Activated naive CD4-positive, alpha-beta T cell treated with anti-CD3 and anti-CD28 coated beads for 36 hours (primary cell): ENCODE measurements at places on chromosomes 7 and 10.
A peak's percentile ranks its signal among the peaks of the same experiment; 100 is the strongest.

- DNase-seq: no peak
Measured at GRCh38 chr7:101116898-101117297, 10.0 kb upstream of the SERPINE1 start.

- DNase-seq: no peak
Measured at GRCh38 chr7:84258628-84259027, 64.0 kb upstream of the SEMA3A start.

DNA sequence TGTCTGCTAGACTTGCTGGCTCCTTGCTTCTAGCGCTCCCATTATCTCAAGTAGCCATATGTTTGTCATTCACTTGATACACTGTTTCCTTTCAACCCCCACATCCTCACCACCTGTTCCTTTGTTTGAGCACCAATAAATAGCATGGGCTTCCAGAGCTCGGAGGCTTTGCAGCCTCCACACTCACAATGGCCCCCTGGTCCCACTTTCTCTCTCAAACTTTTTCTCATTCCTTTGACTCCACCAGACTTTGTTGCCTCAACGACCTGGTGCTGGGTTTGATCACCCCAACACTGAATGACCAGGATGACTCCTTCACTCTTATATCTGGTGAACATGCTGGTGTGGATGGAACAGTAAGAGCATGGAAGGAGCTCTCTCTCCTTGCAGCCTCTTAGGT lies 114.5 kb upstream of the TRIM24 start:
- DNase-seq: no peak

- no peak for DNase-seq
Measured at GRCh38 chr10:48527756-48528155, 77.1 kb downstream of the ARHGAP22 start.

- DNase-seq: peak; percentile 14
Measured at GRCh38 chr10:35781643-35782035, 139.5 kb upstream of the FZD8 start.

- DNase-seq: peak; percentile 71
Measured at GRCh38 chr7:155796381-155797261, 15.6 kb downstream of the SHH start.

DNA sequence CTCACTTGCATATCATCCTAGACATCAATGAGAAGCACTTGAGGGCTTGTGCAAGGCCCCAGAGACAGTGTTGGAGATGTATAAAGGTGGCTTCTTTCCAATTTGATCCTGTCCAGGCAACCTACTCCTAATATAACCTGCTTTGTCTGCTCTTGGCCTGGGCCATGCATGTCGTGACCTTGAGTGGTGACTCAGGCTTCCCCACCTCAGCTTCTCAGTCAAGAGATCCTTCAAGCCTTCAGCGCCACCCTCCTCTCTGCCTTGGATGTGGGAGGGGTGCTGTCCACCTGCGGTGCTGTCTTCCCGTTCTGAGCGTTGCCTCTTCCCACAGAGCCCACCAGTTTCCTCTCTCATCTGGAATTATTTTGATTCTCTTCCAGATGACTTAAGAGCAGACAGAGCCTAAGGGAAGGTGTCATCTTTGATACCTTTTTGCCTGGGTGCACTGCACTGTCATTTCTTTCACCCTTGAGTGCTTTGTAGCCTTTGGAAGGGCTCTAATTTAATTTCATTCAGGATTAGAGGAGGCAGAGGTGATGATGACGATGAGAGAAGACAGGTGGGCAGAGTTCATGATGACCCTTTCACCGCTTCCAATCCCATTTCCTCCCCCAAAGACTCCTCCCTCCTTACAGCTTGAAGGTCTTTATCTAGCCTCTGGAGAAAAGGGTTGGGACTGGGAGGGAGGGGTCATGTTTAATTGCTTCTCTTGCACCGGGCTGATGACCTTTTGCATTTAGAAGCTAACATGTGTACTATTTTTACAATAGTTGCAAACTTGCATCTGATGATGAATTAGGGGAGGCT lies 6.9 kb downstream of the LSMEM1 start:
- no peak for DNase-seq

DNA sequence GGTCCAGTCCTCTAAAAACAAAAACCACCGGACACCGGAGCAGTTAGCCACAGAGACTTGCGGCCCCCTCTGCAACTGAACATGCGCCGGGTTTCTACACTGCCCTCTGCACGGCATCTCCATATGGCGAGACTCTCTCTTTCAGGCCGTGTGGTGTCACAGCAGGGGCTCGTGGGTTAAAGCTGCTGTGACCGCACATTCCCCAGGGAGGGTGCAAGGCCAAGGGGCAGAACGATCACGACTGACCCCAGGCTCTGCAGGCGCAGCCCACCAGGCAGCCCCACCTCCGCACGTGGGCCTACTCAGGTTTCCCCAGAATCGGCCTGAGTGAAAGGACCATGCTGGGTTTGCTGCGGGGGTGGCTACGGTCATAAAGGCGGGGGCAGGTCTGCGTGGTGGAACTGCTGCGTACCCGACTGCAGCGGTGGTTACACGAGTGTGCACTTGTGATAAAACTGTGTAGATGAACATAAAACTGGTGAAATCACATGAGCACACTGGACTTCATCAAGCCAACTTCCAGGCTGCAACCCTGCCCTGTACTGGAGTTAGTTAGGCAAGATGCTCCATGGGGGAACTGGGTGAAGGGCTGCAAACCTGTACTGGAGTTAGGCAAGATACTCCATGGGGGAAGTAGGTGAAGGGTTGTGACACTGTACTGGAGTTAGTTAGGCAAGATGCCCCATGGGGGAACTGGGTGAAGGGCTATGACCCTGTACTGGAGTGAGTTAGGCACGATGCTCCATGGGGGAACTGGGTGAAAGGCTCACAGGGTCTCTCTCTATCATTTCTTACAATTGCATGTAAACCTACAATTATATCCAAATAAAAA lies 81.4 kb upstream of the PPP2R2D start:
- no peak for DNase-seq

DNA sequence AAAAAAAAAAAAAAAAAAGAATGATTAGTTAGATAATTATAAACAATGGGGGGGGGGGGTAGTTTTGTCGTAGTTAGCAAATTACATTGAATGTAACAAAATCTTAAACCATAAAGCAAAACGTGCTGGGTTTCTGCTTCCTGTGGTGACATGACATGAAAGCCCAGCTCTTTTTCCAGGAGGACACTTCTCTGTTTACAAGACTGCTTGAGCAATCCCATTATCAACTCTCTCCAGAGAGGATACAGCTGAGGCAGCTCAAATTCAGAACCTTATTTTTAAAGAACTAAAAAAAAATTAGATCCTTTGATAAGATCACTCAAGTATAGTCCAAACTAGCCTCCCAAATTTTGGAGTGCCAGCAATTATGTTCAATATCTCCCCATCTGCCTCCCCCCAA lies 58.6 kb downstream of the ADRB1 start:
- DNase-seq: no peak

- DNase-seq: no peak
Measured at GRCh38 chr7:17489961-17490360, 191.5 kb downstream of the AHR start.

GRCh38 chr10:113313722-113314121 lies 239.1 kb upstream of the HABP2 start:
- no peak for DNase-seq

DNA sequence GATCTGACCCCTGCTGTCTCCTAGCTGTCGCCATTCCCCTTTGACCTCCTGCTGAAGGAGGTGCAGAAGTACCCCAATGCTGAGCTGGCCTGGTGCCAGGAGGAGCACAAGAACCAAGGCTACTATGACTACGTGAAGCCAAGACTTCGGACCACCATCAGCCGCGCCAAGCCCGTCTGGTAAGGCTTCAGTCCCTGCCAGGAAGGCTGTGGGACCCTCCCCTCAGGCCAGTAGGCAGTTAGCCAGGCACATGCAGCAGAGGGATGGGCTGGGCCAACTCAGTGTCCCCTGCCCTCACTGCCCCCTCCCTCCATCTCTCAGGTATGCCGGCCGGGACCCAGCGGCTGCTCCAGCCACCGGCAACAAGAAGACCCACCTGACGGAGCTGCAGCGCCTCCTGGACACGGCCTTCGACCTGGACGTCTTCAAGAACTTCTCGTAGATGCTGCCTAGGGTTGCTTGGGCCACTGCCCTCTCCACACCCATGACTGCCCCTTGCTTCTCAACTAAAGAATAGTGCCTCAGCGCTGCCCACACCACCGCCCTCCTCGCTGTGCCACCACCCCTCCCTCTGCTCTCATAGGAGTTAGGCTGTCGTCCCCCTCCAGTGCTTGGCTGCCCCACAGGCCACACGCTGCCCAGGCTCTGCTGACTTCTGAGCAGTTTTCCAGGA lies 41.0 kb upstream of the ZMIZ2 start:
- DNase-seq: no peak

DNA sequence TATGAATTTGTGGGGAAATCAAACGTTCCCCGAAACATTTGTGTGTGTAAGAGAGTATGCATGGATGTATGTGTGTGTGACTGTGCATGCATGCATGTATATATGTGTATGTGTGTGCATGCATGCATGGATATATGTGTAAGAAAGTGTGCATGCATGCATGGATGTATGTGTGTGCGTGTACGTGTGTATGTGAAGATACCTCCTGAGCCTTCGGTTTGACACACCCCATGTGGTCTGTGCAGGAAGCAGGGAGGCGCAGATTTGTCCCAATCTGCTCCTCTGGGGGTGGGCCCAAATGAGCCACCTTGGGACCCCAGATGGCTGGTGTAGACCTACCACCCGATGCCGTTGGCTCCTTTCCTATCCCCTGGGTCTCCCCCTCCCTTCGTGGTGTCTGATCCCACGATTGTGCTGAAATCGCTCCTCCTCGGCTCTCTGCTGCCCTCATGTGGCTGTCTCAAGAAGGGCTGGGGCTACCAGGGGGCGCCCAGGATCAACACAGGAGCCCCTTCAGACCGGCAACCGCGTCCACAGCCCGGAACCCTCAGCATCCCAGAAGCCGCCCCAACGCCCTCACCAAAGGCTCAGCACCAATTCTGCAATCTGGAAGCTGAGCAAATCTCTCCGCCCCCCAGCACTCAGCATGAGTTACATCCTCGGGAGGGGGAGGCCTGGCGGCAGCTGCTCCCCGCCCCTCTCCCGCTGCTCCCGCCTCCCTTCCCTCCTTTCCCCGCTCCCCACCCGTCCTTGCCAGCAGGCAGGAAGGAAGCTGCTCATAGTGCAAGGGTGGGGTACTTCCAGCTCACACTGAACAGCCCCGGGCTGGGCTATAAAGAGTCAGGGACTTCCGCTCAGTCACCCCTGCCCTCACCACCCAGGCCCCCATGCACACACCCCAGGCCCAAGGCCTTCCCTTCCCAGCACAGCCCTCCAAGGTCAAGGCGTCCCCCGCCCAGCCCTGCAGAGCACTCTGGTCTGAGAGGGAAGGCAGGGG lies 2.3 kb upstream of the NOS3 start:
- DNase-seq: peak; percentile 77

DNA sequence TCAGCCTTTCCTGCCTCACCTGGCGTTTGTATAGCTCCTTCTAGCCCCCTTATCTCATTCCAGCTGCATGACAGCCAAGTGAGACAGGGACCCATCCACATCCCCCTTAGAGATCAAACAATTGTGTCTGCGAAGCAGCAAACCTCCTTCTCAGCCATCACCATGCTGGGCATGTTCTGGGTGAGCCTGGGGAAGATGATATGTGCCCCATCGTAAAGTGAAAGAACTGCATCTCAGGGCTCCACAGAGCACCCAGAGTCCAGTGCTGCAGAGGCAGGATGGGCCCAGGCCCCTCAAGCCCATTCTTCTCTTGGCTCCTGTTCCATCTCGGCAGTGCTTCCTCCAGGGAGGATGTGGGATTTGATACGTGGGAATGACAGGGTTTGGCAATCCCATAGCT lies 43.2 kb downstream of the FIGNL1 start:
- no peak for DNase-seq

GRCh38 chr7:86745013-86745745 lies 101.5 kb downstream of the GRM3 start:
- DNase-seq: no peak

DNA sequence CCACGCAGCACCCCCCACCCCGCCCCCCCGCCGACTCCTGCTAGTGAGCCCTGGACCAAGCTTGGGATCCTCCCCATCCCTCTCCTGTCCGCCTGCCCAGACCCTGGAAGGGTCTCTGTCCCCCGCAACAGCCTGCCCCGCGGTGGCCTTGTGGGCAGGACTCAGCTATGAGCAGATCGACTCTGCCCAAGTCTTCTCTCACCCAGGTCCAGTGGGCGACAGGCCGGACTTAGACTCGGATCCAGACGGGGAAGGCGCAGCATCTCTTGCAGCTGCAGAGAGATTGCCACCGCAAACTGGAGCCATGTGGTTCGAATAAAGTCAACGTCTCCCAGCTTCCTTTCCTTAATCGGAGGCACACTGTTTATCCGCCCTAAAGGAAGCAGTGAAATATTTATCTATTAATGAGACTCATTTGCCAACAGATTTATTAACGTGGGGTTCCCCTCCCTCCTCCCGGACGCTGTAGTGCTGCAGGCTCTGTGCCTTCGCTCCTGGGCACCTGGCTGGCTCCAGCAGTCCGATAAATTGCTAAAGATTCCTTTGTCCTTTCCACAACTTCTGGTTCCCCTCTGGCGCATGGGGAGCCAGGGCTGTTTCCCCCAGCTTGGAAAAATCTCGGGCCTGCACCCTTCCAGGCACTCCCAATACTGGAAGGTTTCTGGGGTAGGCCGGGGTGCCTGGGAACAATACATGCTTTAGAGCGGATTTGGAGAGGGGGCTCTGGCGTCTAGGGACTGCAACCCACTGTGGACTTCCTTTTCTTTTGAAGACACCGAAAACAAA lies 634 bp upstream of the HOXA7 start:
- no peak for DNase-seq

DNA sequence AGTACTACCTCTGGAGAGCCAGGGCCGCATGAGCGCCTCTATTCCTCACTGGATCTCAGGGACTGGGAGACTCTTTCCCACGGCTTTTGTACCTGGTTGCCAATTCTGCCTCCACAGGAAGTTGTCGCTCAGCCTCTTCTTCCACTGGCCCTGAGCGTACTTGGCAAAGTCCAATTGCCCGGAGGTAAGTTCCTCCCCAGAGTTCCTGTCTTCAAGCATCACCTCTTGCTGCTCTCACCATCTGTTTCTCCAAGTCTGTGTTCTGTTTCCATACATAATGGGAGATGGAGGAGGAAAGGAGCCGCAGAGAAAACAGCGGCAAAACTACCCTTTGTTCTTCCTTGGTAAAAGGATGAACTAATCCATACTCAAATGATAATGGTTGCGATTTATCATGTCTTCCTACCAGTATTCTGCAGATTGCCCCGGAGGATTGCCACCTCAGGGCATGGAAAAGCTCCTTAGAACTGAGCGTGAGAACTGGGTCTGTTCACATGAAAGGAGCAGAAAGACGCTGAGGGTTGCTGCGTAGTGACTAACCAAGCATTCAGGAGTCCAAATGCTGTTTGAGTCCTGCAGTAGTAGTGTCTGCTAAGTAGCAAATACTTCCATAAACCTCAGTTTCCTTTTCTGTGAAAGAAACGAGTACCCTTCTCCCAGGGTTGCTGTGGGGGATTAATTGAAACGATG lies 170.2 kb upstream of the GLI3 start:
- DNase-seq: no peak
